Stimulated activated naive CD4-positive, alpha-beta T cell treated with Interleukin-2 at 50 U/mL for 16 hours (primary cell): ENCODE measurements at places on chromosomes 5 and 9.

- no peak for DNase-seq
Measured at GRCh38 chr9:89633920-89634319, 29.1 kb downstream of the GADD45G start.

- DNase-seq, result peak; percentile 52
Measured at GRCh38 chr9:136488247-136489214, 5.7 kb upstream of the SEC16A start.

DNA sequence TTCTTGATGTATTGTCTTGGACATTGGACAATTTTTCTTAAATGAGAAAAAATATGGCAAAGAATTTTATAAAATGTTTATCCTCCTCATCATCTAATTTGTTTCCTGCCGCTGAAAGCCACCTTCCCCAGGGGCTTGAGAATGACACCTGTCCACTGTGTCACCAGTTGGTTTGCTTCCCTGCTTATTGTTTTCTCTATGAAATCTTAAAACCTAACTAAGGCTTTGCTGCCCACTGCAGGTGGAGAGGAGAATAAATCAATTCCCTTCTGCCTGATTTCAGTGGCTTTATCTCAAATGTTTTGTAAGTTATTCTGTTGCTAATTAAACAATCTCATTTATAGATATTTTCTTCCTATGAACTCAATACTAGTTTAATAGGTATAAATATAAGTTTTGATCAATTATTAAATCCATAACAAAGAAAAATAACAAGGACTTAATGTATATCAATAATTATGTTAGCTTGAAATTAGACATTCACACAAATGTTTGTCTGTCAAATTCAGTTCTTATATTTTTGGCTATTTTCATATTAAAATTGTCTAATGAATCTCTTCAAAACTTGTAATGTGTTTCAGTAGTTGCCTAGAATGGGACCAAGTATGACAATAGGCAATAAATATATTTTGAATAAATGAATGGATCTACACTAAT is 822.5 kb downstream of the PTPRD start:
- DNase-seq, result no peak

GRCh38 chr5:90169078-90169477 is 240.5 kb downstream of the CETN3 start:
- DNase-seq, result no peak
